ENCODE measurements at places on chromosomes 13 and 19.

- DNase-seq, result no peak
Observed at GRCh38 chr19:28349604-28350003, 863.3 kb downstream of the UQCRFS1 start.

DNA sequence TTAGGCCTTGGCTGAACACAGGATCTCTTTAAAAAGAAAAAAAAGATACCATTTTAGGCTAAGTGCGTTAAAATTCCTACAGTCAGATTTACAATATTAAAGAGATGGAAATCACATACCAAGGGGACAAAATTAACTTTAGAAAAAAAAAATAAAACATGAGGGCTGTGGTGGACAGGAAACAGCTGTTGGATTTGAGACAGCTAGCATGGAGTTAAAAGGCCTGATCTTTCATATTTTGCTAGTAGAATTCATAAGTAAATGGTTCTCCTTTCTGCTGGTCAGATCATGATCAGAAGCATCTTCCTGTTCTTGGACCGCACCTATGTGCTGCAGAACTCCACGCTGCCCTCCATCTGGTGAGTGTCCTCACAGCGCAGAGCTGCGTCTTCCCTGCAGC is 19.7 kb downstream of the CUL4A start:
- no peak for DNase-seq

DNA sequence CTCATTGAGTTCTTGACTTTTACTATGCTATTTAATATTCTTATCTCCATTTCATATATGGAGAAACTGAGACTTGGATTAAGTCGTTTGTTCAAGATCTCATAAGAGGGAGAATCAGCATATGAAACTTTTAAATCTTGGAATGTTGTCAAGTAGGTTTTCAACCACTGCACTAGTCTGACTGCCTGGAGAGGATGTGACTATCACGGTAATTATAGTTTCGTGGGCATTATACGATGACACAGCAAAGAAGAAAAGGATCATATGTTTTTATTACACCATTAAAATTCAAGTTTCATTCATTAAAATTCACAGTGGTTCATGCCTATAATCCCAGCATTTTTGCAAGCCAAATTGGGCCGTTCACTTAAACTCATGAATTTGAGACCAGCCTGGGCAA is 555.2 kb downstream of the SLITRK1 start:
- DNase-seq, result no peak

- DNase-seq, result no peak
Observed at GRCh38 chr19:33175886-33176669, 18.1 kb upstream of the LRP3 start.

- no peak for DNase-seq
Observed at GRCh38 chr13:106958621-106959048, 390.7 kb upstream of the ARGLU1 start.

- DNase-seq, result no peak
Observed at GRCh38 chr13:89980896-89981295, 1366.6 kb upstream of the MIR17HG start.

Measured in retina (tissue), 1 donor.